ENCODE measurements at places on chromosomes 13 and 19.
A peak's percentile ranks its signal among the peaks of the same experiment; 100 is the strongest.

DNA sequence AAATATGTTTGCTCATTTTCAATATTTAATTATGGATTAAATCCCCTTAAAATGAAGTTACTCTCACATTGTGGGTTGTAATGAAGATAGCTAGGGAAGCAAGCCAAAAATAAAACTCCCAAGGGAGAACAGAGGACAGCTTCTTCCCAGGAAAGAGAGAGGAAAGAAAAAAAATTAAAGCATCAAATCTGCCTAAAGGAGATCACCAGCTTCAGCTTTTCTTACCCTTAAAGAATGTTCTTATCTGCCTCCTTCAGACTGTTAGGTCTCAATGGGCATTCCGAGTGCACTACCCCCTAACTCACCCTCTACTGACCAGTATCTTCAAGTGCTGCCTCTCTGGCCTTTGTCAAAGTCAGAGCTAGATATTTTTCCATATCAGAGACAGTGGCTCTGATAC is 55.2 kb downstream of the XPO4 start:
- no peak for DNase-seq

DNA sequence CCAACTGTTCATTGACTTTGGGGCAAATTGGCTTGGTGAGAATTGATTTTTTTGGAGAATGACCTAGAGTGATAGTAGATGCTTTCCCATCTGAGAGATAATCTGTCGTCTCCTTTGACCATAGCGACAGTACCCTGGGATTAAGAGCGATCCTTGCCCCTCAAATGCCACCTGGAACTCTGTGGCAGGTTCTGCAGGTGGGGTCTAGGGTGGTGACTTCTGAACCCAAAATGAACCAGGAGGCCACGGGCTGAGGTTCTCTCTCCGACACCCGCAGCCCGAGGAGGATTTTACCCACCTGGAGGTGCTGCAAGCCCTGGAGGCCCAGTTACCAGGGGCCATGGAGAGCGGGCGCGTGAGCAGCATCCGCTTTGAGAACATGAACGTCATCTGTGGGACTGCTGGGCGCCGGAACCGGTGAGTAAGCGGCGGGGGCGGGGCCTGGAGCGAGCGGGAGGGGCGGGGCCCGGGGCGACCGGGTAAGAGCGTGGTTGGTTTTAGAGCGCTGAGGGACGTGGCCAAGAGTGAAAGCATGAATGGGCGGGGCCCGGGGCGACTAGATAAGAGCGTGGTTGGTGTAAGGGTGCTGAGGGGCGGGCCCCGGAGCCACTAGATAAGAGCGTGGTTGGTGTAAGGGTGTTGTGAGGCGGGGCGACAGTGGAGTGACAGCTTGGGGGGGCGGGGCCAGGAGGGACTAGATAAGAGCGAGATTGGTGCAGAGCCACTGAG is 8.6 kb downstream of the C19orf81 start:
- peak; percentile 91 for DNase-seq

DNA sequence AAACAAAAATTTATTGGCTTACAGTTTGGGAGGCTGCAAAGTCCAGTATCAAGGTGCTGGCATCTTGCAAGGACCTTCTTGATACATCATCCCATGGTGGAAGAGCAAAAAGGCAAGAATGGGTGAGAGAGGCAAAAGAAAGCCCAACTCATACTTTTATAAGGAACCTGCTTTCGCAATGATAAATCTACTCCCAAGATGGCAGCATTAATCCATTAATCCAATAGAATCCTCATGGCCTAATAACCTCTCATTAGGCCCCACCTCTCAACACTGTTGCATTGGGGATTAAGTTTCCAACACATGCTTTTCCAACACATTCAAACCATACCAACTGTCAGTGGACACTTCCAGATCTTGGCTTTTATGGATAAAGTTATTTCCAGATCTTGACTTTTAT is 48.7 kb upstream of the ZNF507 start:
- no peak for DNase-seq

DNA sequence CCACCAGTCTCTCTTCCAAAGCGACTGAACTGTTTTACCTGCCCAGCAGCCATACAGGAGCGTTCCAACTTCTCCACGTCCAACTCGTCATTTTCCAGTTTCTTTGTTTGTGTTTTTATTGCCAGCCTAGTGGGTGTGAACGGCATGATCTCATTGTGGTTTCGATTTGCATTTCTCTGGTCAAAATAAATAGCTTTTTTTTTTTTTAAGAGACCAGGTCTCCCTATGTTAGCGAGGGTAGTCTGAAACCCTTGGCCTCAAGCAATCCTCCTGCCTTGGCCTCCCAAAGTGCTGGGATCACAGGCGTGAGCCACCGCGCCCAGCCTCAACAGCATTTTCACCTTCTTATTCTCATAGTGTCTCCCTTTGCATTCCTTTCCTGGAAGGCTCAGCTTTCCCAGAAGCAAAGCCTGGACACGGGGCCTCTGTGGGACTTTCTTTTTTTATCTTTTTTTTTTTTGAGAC is 4.2 kb upstream of the JSRP1 start:
- DNase-seq, result no peak

- DNase-seq, result peak; percentile 25
Observed at GRCh38 chr19:53132141-53132991, at the start of gene ZNF415. Gene ZNF415 (minus strand): TSS chr19:53132910. CDS start chr19:53122676, 10,234 bp downstream.

Data from stimulated activated CD4-positive, alpha-beta T cell treated with anti-CD3 and anti-CD28 coated beads, Interleukin-2, amount 100 ng/mL, for 24 hours (primary cell).